Naive thymus-derived CD4-positive, alpha-beta T cell (primary cell): ENCODE measurements at places on chromosomes 4 and X. TPM values are rescaled to one million over a fixed set of nuclear protein-coding genes. Genes with fewer than 3 reads are reported as not detected.

PNMA3 gene
- total RNA-seq: 3.2 and 3.9 TPM in 2 replicates

IL15 gene
- 3.0 and 4.1 TPM in 2 replicates for total RNA-seq

GRCh38 chrX:23797371-23798128, 14.6 kb downstream of the SAT1 start:
- H3K4me3 ChIP-seq: no peak overlapping the region
- no peak overlapping the region for H3K27ac ChIP-seq
- no peaks in the 10 kb centered on the region for H3K36me3 ChIP-seq
- H3K4me1 ChIP-seq: no peaks in the 10 kb centered on the region
- no peak for DNase-seq
- H3K27me3 ChIP-seq: no peaks in the 10 kb centered on the region

- no peak overlapping the region for H3K4me3 ChIP-seq
- no peaks in the 10 kb centered on the region for H3K27me3 ChIP-seq
- H3K4me1 ChIP-seq: no peaks in the 10 kb centered on the region
- H3K27ac ChIP-seq: no peak overlapping the region
- DNase-seq: no peak
Measured at GRCh38 chrX:11427453-11428071, 134.3 kb downstream of the AMELX start.

P2RY8 gene
- total RNA-seq: 149 TPM

GABRG1 gene
- total RNA-seq: not detected

GAR1 gene
- total RNA-seq: 10.3 TPM

DNA sequence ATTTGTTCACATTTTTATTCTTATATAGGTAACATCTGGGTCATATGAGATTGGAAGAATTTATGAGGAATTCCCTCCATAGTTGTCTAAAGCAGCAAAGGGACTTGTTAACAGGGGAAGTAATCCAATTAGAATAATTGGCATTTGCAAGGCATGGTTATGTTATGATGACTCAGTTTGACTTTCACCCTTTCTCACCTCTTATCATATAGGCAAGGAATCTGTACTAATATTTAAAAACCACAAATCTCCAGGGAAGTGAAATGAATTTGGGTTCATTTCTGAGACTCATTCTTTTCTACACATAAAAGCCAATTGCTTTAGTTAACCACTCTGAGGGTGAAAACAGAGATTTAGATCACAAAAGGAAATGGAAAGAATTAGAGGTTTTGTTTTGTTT, 281.5 kb upstream of the DKK2 start:
- DNase-seq: no peak
- H3K27me3 ChIP-seq: no peaks in the 10 kb centered on the region
- no peak overlapping the region for H3K27ac ChIP-seq
- no peaks in the 10 kb centered on the region for H3K36me3 ChIP-seq

DNA sequence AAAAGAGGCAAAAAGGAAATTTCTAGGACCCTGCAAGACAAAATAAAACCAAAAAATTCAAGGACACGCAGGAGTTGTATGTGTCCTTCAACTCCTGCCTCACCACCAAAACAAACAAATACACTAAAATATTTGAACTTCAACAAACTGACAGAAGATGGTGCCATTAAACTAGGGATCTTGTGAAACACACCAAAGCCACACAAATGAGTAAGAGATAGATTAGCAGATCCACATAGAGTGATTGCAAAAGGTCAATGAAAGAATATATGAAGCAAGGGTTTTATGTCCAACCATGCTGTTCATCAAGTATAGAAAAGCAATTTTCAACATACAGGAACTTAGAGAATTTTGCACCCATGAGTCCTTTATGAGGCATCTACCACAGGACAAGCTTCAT, 40.1 kb upstream of the SCML1 start:
- DNase-seq: peak; percentile 0
- no peaks in the 10 kb centered on the region for H3K36me3 ChIP-seq
- no peaks in the 10 kb centered on the region for H3K27me3 ChIP-seq
- no peak overlapping the region for H3K4me3 ChIP-seq
- H3K4me1 ChIP-seq: no peaks in the 10 kb centered on the region

DNA sequence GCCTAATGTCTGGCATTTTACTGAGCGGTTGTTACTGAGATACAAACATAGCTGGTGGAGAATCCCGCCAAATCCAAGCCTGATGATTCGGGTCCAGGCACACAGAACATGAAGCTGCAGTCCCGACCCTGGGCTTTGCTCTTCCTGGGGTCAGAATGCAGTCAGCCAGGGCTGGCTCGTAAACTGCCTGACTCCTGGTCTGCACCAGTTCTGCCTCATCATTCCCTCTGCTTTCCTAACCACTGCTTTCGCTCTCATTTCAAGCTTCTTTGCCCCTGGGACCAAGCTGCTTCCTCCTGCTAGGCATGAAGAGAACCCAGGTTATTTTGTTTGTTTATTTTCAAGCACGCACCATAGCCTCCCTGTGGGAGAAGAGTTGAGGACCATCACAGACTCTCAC, 39.3 kb downstream of the GATB start:
- no peaks in the 10 kb centered on the region for H3K4me1 ChIP-seq
- peaks cover 9% of the 10 kb centered on the region for H3K36me3 ChIP-seq
- no peaks in the 10 kb centered on the region for H3K27me3 ChIP-seq
- H3K27ac ChIP-seq: no peak overlapping the region
- no peak overlapping the region for H3K4me3 ChIP-seq
- no peak for DNase-seq

DNA sequence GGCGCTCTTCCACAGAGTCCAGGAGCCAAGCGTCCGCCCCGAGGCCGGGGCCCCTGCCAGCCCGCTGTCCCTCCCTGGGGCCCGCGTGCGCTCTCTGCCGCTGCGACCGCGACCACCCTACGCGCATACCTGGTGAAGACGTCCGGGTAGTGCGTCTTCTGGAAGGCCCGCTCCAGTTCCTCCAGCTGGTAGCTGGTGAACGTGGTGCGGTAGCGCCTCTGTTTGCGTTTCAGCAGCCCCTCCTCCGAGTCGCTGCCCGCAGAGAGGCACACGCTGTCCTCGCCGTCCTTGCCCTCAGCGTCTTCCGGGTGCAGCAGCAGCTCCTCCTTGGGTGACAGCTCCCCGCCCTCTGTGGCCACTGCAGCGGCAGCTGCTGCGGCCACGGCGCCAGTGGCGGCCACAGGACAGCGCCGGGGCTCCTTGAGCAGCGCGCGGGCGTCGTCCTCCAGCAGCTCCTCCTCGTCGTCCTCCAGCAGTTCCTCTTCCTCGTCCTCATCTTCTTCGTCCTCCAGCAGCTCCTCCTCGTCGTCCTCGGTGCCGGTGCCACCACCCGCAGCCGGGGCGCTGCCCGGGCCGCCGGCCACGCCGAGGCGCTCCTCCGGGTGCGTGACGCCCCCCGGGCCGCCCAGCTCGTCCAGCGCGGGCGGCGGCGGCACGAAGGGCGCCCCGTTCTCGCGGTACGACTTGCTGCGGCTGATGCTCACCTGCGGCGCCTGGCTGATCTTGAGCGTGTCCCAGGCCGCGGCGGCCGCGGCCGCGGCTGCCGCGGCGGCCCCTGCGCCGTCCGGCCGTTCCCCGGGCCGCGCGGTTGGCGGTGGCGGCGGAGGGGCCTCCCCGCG, 2.8 kb downstream of the ARX start:
- H3K27me3 ChIP-seq: peaks cover 3% of the 10 kb centered on the region
- DNase-seq: no peak
- H3K4me3 ChIP-seq: no peak overlapping the region
- H3K4me1 ChIP-seq: no peaks in the 10 kb centered on the region
- no peak overlapping the region for H3K27ac ChIP-seq

GRCh38 chr4:9765091-9765490, 16.3 kb upstream of the DRD5 start:
- H3K36me3 ChIP-seq: no peaks in the 10 kb centered on the region
- no peak for DNase-seq
- no peaks in the 10 kb centered on the region for H3K4me1 ChIP-seq
- no peak overlapping the region for H3K4me3 ChIP-seq
- H3K27ac ChIP-seq: no peak overlapping the region

DNA sequence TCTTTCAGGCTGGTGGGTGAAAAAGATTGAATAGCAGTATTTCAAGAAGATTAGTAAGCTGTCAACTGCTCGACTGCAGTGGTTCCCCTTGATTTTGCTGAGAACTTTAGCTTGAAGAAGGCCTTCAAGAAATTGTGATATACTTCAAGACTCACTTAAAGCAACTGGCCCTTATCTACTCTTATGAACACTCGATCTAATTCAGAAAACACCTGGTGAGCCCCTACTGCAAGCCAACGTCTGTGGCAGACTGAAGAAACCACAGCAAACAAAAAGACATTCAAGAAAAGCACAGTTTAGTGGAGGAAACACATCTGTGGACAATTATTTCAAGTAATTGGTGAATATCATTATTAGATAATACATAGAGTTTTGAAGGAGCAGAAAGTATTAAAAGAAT, 119.0 kb downstream of the INPP4B start:
- DNase-seq: no peak
- no peaks in the 10 kb centered on the region for H3K4me1 ChIP-seq
- H3K36me3 ChIP-seq: no peaks in the 10 kb centered on the region
- no peak overlapping the region for H3K27ac ChIP-seq
- H3K27me3 ChIP-seq: no peaks in the 10 kb centered on the region

GRCh38 chrX:445727-446126, 59.0 kb upstream of the PPP2R3B start:
- no peak overlapping the region for H3K4me3 ChIP-seq
- H3K27me3 ChIP-seq: no peaks in the 10 kb centered on the region
- H3K27ac ChIP-seq: no peak overlapping the region
- DNase-seq: no peak
- no peaks in the 10 kb centered on the region for H3K36me3 ChIP-seq

FHL1 gene
- total RNA-seq: 21.9 and 22.4 TPM in 2 replicates

GRCh38 chrX:49174723-49175122, 3.0 kb downstream of the PLP2 start:
- H3K27ac ChIP-seq: no peak overlapping the region
- no peaks in the 10 kb centered on the region for H3K27me3 ChIP-seq
- H3K4me3 ChIP-seq: no peak overlapping the region
- peaks cover 45% of the 10 kb centered on the region for H3K36me3 ChIP-seq

DNA sequence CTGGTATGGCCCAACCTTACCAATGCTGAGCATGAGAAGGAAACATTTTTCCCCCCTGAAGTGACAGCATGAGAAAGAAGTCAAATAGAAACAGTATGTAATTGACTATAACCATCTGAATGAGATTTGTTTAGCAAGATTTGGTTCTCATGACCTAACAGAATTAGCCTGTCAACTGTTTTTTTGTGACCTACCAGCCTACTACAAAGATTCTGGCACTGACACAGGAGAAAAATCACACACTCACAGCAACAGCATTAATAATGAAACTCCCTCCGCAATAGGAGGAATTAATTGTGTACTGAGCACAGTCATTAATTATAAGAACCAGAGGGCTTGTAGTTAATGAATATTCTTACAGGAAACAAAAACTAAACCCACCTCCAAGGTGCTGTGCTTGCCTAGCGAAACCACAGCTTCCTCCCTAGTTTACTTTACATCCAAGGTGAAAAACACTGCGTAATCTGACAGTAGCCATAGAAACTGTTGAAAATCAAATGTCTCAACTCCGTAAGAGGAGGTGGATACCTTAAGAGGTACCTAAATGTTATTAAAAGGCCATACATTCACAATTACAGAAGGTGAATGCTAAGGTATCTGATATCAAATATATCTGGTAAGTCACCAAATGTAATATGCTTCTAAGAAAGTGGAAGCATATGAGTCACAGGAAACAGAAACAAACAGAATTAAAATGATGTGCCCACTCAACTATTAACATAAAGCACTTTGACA, 34.9 kb downstream of the MMRN1 start:
- DNase-seq: peak; percentile 64
- no peaks in the 10 kb centered on the region for H3K27me3 ChIP-seq
- peak overlapping the region; percentile 32 for H3K4me3 ChIP-seq
- H3K27ac ChIP-seq: no peak overlapping the region
- H3K4me1 ChIP-seq: peaks cover 3% of the 10 kb centered on the region

- no peaks in the 10 kb centered on the region for H3K36me3 ChIP-seq
- no peaks in the 10 kb centered on the region for H3K27me3 ChIP-seq
- no peaks in the 10 kb centered on the region for H3K4me1 ChIP-seq
- H3K27ac ChIP-seq: no peak overlapping the region
- no peak for DNase-seq
Measured at GRCh38 chr4:94995684-94996394, 238.1 kb downstream of the BMPR1B start.

- H3K27me3 ChIP-seq: no peaks in the 10 kb centered on the region
- H3K4me1 ChIP-seq: no peaks in the 10 kb centered on the region
- no peaks in the 10 kb centered on the region for H3K36me3 ChIP-seq
- H3K4me3 ChIP-seq: no peak overlapping the region
- no peak for DNase-seq
- H3K27ac ChIP-seq: no peak overlapping the region
Measured at GRCh38 chr4:165784672-165785071, 88.4 kb upstream of the TLL1 start.

DNA sequence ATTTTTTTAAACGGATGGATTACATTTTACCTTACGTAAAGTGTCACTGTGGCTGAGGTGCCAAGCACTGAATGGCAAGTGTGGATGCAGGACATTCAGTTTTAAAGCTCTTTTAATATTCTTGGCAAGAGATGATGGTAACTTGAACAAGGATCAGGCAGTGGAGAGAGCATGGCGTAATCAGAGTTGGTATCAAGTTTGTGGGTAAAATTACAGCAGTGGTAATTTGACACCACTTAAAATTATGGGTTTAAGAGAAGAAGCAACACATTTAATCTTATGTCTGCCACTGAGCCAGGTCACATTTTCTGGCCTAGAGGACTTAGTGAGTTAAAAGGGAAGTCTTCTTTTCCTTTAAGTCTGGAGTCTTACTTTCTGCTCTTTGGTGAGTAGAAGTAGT, 100.5 kb downstream of the NAA11 start:
- DNase-seq: no peak
- no peaks in the 10 kb centered on the region for H3K27me3 ChIP-seq
- no peak overlapping the region for H3K27ac ChIP-seq
- H3K4me1 ChIP-seq: no peaks in the 10 kb centered on the region
- H3K36me3 ChIP-seq: no peaks in the 10 kb centered on the region

DNA sequence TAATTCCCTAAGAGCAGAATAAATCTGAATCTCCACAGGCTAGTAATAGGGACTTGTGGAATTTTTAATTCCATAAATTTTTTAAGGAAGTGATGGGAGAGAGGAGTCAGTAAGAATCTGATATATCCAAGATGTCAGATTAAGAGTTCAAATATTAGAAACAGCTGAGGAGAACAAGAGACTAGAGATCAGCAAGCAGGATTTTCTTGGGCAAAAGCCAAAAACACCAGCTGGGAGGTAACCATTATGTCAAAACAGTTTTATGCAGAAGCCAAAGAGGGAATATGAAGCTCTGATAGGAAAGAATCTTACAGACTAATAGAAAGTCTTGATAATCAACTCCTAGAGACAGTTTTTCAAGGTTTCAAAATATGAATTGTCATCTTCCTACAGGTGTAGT, 72.2 kb upstream of the RBPJ start:
- no peaks in the 10 kb centered on the region for H3K36me3 ChIP-seq
- H3K4me1 ChIP-seq: no peaks in the 10 kb centered on the region
- no peak for DNase-seq

DNA sequence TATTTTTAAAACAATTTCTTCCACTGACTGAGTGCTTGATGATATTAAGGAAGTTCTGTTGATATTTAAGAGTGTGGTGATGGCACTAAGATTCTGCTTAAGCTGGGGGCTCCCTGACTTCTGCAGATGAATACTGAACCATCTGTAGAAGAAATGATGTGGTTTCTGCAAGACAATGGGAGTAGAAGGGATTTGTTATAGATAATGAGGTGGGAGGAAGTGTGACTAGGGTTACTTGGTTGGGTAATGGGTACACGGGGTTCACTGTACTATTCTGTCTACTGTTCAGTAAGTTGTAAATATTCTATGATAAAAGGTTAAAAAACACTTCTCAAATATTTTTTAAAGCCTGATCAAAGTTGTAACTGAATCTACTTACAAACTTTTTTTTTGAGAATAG, 60.9 kb upstream of the TXK start:
- DNase-seq: no peak
- H3K27me3 ChIP-seq: no peaks in the 10 kb centered on the region
- H3K27ac ChIP-seq: no peak overlapping the region
- no peak overlapping the region for H3K4me3 ChIP-seq
- no peaks in the 10 kb centered on the region for H3K36me3 ChIP-seq

MAGEA11 gene
- not detected in 2 replicates for total RNA-seq

AFF2 gene
- 2.7 TPM for total RNA-seq

CSAG2 gene
- not detected for total RNA-seq
